ENCODE measurements at places on chromosomes 16 and 17.
A peak's percentile ranks its signal among the peaks of the same experiment; 100 is the strongest.

DNA sequence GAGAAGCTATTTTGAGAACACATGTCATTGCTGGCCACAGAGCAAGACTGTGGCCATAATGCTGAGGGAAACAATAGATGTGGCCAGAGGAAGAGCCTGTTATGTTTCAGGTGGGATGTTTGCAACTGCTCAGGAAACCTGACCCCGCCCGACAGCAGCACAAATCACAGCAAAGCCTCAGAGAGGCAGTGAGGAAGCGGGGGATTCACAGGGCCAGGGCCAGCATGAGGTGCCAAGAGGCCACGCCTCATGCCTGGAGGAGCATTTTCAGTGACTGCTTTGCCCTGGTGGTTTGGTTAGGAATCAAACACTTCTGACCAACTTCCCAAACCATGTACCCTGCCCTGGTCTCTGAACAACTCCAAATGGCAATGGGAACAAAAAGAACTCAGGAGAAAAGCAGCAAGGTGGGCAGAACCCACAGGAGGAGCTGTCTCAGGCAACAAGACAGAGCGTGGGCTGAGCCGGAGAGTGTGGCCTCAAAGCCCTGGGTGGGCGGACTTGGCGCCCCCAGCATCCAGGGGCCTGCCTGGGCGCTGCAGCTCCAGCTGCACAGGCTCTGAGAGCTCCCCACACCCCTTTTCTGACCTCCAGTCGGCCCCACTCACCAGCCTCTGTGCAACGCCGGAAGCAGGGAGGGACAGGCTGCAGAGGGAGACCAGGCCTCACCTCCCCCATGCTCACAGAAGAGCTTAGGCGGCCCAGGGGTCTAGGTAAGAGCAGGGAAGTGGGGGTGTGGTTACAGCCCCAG, 20.6 kb downstream of the HIC1 start:
- DNase-seq: no peak

GRCh38 chr16:66935314-66936011, at the start of gene CES2:
TSS of gene CES2 (plus strand) at chr16:66935516. CDS start at chr16:66935636, 120 bp downstream.
- DNase-seq: peak; percentile 43

- DNase-seq: no peak
Measured at GRCh38 chr17:40778461-40778860, 3.9 kb downstream of the KRT27 start.

DNA sequence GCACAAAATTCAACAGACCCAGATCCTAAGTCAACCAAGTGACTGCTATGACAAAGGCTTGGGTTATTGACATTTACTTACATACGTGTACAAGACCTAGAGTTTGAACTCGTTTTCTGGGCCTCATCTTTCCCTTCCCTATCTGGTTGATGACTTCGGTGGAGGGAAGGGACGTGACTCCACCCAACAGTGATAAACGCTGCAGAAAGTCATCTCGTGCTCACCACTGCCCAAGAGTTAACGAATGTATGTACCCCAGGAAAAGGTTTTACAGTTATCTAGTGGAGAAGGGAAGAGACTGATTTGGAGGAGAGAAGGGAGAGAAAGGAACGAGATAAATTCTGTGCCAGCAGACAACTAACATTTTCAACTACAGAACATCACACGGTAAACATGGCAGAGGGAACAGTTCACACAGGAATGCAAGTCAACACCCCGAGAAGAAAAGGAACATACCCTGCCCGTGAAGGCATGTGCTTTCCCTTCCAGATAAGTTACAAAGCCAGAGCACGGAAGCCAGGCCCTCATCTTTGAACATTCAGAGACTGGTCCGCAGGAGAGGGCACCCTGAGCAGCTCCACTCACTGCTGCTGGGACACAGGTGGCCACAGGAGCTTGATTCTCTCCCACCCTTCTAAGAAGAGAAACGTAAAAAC, 13.9 kb upstream of the CYTH1 start:
- no peak for DNase-seq

DNA sequence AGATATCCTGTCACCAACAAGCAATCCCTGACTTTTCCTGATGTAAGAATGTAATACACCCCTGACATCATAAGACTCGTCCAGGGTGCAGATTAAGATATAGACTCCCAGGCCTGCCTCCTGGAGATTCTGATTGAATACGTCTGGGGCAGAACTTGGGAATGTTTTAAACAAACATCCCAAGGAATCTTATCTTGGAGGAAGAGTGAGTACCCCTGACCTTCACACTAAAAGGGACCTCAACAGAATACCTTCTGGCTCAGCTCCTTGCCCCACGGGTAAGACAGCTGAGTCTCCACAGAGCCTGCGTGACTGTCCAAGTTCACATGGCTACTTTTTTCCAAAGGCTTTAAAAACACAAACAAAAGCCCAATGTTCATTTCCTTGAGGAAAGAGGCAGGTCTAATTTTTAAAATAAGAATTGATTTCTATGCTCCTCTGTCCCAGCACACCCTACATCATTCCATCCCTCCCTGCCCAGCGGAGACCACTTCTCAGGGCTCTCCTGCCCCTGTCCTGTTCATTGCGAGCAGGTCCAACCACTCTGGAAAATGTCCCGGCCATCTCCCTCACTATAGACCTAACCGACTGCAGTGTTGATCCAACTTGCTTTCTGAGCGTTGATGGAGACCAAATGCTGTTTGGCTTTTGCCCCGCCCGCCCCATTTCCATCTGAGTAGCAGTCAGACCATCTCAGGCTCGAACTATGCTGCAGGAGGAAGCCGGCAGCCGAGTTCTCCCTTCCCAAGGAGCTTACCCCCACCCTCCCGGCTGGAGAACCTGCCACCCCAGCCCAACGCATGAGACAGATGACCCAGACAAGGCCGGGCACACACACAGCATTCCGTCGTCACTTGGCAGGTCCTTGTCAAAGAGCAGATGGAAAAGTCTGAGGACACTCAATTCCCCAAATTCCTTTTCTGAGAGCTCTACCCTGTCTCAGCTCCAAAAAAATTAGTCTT, 44.1 kb upstream of the MYH10 start:
- no peak for DNase-seq

GRCh38 chr16:3138342-3138741, 3.5 kb downstream of the ZNF213 start:
- no peak for DNase-seq

GRCh38 chr16:28181515-28181914, 30.2 kb downstream of the XPO6 start:
- DNase-seq: peak; percentile 93

DNA sequence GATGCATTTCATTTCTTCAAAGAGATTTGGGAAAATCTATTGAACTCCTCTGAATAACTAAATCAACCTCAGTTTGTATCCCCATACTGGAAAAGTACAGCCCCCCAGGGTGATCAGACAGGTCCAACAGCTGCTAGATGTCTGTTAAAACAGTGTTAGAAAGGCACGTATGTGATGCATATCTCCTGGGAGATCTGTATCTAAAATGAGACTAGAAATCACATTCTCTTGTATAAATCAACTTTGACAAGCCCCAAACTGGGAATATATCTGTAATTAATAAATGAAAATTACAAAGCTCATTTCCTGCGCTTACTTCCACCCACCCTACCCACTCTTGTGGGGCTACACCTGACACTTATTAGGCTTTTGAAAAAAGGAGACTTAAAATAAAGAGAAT, 3.8 kb upstream of the KIF2B start:
- no peak for DNase-seq

GRCh38 chr17:7841396-7841914, 7.4 kb downstream of the KDM6B start:
- peak; percentile 86 for DNase-seq

- DNase-seq: no peak
Measured at GRCh38 chr17:82019690-82020571, 2.7 kb downstream of the CENPX start.

DNA sequence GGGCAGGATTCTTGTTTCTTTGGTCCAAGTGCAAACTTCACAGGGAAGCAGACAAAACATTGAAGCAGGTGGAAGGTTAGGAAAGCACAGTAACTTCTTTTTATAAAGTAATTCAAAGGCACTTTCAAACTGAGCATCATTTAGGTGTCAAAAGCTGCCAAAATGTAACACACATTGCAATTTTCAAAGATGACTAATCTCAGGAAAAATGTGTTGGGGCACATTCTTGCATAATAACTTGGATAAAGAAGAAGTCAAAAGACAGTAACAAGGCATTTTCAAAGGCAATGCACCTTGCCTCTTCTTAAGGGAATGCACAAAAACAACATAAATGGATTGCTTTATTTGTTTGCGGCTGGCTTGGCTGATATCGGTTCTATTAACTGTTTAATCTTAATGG, 3.6 kb downstream of the KCNJ2 start:
- no peak for DNase-seq

- no peak for DNase-seq
Measured at GRCh38 chr16:15435216-15435864, 952 bp downstream of the BMERB1 start.

DNA sequence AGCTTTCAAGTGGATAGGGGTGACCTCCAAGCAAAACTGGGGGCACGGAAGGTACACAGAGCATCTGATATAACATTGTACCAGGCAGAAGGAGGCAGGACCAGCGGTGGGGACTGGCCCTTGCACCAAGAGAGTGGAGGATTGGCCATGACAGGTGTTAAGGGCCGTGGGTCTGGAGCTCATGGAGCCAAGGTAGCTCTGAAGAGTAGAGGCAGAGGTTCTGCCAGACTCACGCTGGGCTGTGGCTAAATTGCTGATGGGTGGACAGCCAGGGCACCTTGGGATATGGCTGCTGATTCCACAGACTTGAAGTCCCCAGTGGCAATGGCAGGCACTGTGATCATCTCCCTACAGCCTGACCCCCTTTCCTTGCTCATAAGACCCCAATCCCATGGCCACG, 65.9 kb upstream of the NKD1 start:
- DNase-seq: no peak

DNA sequence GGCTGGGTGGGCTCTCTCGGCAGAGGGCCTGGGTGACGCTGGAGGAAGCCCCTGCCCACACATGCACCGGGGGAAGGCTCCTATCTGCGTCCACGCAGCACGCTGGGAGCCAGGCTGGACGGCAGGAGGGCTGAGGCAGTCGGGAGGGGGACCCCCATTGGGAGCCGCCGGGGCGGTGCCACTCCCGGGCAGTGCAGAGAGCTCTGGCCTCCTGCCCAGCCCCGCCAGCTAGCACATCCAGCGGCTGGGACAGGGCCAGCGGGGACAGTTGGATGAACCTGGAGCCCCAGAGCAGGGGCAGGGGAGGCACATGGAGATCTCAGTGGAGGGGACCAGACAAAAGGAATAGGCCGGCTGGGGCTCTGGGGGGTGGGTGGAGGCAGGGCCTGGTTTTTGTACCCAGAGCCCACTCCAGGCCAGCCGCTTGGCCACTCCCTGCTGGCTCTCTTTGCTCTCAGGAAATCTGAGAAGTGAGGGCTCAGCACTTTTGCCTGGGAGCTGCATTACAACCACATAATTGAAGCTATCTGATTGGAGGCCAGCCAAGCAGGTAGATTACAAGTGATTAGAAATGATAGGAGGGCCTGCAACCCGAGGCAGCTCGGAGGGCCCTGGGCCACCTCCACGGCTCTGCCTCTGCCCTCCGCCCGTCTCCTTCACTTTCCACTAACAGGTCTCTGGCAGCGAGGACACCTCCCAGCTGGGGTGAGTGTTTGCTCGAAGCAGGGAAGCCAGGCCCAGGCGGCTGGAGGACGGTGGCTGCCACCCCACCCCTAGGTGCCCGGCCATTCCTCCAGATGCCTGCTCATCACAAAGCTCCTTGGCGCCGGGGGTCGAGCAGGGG, 40.1 kb downstream of the ENGASE start:
- DNase-seq: no peak

DNA sequence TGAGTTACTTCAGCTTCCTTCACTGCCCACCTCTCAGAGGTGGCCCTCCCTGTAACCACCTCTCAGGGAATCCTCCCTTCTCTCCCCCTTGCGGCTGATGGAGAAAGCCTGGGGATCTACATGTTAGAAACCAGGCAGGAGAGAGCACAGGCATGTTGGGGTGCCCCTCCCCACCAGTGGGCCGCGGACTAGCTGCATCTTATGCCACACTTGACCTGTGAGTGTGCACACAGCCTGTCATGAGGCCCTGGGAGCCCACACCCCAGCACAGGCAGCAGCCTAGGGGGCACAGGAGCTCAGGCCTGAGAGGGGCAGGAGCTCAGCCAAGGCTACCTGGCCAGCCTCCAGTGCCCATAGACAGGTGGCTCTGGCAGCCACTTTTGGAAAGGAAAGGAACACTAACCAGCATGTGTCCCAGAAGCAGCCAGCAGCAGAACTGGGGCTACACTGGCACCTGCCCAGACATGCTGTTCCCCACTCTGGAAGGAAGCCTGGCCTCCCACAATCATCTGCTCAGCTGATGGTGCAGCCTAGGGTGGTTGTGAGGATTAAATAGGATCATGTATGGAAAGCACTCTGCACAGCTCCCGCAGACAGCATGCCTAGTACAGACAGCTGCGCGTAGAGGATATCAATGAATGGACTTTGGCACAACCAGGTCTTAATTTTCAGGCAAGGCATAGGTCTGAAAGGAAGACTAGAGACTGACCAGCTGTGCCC, 60.5 kb downstream of the TMEM132E start:
- DNase-seq: no peak

DNA sequence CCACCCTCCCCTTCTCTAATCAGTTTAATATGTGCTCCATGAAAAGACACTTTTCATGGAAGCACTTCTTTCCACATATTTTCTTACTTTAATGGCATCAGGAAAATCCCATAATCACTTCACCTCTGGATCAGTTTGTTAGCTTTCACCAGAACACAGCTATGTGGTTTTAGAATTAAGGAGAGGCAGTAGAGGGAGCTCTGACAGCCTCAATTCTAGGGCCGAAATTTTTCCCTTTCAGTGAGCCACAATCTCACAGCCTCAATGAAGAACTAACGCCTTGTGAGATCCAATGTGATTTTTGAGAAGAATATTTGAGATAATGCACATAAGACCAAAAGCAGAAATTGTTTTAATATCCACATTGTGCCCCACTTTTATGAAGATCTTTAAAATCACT, 1494.0 kb upstream of the CDH8 start:
- DNase-seq: no peak

- no peak for DNase-seq
Measured at GRCh38 chr16:75288181-75288580, 36.8 kb upstream of the BCAR1 start.

- peak; percentile 79 for DNase-seq
Measured at GRCh38 chr17:41421116-41421515, 3.3 kb downstream of the KRT37 start.

GRCh38 chr16:50015631-50016030, 9.4 kb upstream of the CNEP1R1 start:
- DNase-seq: no peak

- no peak for DNase-seq
Measured at GRCh38 chr16:53991754-53992378, 287.9 kb downstream of the FTO start.

All from HFFc6 (cell line).